Midbrain (tissue), 1 donor: ENCODE measurements at places on chromosomes 2 and 18.

GRCh38 chr2:26068602-26069298, 34.9 kb downstream of the RAB10 start:
- DNase-seq, result no peak

- no peak for DNase-seq
These were observed 61.5 kb downstream of the G6PC2 start for GRCh38 chr2:168962636-168963035.

- DNase-seq, result no peak
These were observed 157.8 kb downstream of the SMAD2 start for GRCh38 chr18:47772374-47773248.

- DNase-seq, result no peak
These were observed 1328.6 kb upstream of the SLC39A10 start for GRCh38 chr2:194328456-194328855.

GRCh38 chr2:83251321-83251872, 1207.7 kb downstream of the SUCLG1 start:
- no peak for DNase-seq

- DNase-seq, result no peak
These were observed 567.2 kb downstream of the SATB2 start for GRCh38 chr2:198890490-198890889.

DNA sequence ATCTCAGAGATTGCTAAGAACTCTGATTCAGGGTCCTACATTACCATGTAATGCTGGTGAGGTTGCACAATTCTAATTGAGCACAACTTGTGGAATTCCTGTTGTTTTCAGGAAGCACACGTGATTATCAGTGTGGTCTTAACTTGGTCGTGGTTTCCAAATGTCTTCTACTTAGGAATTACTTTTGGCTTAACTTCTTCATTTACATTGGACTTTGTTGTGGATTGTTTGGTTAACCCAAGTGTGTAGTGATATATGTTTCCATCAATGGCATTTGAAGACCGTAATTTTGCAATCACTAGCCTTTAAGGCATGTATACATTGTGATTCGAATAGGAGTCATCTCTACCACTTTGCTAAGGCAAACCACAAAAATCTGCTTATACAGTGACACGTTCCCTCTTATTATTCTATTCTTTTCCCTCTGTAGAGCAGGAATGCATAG, 373.3 kb downstream of the IRS1 start:
- DNase-seq, result no peak

GRCh38 chr18:26711756-26712155, 153.8 kb downstream of the AQP4 start:
- no peak for DNase-seq

GRCh38 chr2:143819190-143819735, 690.0 kb downstream of the ARHGAP15 start:
- no peak for DNase-seq

DNA sequence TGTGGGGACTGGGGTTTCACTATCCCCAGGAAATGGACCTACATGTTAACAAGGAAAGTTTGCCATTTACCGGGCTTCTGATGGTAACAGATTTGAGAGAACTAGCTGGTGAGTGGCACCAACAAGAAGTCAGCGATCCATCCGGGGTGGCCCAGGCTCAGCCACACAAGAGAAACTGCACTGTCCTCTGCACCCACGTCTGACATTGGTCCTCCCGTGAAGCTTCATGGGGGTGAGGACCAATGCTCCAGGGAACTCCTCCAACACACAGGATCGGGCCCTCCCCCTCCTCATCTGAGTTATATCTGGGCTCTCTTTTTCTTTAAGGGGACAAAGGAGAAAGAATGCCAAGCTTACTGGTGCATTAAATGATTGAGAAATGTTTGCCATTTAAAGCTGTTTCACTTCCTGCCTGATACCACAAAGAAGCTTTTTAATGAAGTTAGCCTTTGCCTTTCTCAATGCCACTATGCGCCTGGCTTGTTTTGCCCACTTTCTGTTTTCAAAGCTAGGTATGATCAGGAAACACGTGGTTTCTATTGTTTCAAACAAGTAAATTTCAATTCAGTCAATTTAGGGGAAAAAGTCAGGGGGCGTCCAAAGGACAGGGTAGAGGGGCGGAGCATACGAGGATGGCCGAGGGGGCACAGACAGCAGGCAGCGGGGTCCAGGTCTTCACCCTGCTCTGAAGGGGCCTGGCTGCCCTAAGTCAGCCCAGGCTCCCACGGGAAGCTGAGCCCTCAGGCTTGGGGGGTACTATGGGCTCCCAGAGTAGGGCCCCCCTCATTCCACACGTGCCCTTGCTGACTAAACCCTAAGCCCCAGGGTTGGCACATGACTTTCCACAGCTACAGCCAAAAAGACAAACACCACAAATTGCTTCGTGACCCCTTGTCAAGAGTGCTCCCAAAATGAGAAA, 204.0 kb upstream of the ID2 start:
- DNase-seq, result peak; percentile 21

DNA sequence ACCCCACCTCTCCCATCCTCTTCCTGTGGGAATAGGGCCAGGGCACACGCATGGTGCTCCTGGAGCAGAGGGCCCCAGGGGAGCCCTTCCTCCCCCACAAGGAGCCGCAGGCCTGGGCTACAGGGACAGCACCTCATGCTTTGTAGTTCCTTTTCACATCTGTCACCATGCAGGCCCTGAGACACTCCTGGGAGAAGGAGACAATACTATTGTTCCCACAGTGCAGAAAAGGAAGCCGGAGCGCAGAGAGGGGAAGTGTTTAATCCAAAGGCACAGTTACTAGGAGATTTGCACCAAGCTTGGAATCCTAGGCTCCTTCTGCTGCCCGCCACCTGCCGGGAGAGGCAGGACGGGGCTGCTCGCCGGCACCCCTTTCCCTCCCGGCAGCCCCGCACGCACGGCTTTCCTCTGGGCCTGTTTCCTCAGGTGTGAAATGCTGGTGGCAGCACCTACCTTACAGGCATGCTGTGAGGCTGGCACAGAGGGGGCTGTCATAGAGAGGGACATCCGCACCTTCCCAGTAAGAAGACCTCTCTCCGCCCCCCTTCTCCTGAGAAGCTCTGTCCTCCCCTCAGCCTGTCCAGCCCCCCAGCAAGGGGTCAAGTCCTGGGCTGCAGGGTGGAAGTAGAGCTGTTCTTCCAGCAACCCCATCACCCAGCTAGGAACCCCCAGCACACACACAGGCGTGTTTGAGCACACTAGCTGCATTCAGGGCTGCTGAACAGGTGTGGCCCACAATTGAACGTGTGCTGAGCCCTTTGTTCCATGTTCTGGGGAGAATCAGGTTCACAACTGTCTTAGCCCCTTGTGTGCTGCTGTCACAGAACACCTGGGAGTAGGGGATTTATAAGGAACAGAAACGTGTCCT, 62.6 kb downstream of the SMAD7 start:
- DNase-seq, result no peak

DNA sequence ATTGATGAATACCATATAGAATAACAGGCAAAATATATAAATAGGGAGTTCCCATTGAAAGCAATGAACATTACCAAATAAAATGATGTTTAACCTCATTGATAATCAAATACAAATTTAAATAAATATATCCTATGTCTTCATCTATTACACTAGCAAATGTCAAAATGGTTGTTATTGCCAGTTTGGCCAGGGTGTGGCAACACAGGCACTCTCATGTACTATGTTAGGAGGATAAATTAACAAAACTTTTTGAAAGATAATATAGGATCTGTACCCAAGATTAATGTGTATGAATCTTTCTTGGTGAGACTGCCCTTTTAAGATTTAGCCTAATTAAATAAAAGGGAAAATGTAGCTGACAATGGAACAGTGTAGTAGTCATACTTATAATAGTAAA, 659.3 kb downstream of the ERBB4 start:
- DNase-seq, result no peak

GRCh38 chr2:57959390-57959789, 87.2 kb upstream of the VRK2 start:
- DNase-seq, result no peak

DNA sequence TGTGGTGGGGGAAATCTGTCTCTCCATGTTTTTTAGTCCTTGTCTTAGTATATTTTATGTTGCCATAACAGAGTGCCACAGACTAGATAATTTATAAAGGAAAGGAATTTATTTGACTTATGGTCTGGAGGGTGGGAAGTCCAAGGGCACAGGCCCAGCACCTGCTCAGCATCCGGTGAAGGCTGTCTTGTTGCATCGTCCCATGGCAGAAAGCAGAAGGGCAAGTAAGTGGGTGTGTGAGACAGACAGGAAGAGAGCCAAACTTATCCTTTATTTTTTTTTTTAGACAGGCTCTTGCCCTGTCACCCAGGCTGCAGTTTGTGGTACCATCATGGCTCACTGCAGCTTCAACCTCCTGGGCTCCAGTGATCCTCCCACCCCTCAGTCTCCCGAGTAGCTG, 98.1 kb downstream of the HS1BP3 start:
- DNase-seq, result no peak

- DNase-seq, result no peak
These were observed 473.6 kb downstream of the NUP35 start for GRCh38 chr2:183597841-183598240.

DNA sequence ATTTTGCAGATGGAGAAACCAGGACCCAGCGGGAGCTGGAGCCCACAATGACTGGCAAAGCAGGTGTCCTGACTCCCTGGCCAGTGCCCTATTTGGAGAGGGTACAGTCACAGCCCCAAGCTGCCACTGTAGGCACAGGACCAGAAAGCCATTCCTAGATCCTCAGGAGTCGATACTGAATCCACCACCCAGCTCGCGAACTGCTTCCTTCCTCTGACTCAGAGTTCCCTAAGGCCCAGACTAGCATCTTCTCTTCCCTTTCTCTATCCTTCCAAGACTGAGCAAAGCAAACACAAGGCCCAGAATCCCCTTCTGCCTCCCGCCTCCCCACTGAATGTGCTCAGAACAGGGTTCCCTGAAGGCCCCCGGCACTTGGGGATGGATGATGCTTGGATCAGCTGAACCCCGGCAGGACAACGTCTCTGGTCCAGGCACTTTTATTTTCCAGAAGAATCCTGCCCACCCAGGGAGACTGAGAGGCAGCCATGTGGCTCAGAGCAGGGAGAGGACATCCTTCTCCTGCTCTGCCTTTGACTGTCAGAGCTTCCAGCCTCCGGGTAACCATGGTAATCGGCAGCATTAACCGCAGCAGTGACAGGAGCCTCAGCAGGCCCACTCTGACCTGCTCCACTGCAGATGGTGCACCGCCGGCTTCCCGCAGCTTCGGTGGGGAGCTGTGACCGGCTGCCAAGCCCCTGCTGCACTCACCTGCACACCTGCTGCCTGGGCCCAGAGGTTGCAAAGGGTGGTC, 34.8 kb upstream of the KLHL29 start:
- no peak for DNase-seq

- DNase-seq, result no peak
These were observed 193.8 kb downstream of the LPIN1 start for GRCh38 chr2:11940121-11940743.

GRCh38 chr2:6917761-6918421, 679 bp downstream of the RNF144A start:
- no peak for DNase-seq

GRCh38 chr2:197349699-197350098, 39.1 kb upstream of the ANKRD44 start:
- DNase-seq, result no peak
